ENCODE measurements at places on chromosomes 3 and 15.

DNA sequence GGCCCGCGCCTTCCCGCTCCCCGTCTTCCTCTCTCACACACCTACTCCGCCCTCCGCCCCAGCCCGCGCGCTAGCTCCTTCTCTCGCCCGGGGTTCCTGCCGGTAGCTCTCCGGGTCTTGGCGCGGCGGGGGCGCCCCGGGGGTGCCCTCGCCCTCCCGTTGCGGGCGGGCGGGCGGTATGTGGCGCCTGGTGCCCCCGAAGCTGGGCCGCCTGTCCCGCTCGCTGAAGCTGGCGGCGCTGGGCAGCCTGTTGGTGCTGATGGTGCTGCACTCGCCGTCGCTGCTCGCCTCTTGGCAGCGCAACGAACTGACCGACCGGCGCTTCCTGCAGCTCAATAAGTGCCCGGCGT lies 507 bp downstream of the DIPK2A start:
- DNase-seq = no peak

DNA sequence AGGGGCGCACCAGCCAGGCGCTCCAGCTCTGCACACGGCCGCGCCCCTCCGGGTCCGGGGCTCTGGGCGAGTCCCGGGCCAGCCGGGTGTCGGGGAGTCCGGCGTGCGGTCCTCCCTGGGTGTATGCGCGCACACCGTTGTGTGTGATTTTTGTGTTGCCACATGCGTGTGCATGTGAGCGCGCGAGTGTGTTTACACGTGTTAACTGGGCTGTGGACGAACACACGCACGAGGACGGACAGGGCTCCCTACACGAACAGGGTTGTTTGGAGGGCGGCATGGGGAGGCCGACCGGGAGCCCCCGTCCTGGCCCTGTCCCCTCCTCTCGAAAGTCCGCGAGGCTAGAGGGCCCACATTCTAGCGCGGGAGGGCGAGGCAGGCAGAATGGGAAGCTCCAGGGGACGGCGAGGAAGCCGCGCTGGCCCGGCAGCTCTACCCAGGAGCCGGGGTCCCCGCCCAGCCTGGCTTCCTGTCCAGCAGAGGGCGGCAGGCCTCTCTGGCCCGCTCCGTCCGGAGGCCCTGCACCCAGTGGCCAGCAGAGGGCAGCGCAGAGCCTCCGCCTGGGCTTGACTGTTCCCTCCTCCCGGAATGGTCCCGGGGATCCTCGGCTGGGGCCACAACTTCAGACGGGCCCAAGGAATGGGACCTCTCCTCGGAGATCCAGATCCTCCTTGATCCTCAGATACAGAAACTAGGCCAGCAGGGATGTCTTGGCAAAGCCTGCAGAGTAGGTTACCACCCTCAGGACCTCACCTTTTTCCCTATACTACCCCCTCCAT lies 611 bp upstream of the LINGO1 start:
- DNase-seq = peak; percentile 72

- no peak for DNase-seq
Observed at GRCh38 chr3:182583545-182583944, 209.8 kb upstream of the ATP11B start.

DNA sequence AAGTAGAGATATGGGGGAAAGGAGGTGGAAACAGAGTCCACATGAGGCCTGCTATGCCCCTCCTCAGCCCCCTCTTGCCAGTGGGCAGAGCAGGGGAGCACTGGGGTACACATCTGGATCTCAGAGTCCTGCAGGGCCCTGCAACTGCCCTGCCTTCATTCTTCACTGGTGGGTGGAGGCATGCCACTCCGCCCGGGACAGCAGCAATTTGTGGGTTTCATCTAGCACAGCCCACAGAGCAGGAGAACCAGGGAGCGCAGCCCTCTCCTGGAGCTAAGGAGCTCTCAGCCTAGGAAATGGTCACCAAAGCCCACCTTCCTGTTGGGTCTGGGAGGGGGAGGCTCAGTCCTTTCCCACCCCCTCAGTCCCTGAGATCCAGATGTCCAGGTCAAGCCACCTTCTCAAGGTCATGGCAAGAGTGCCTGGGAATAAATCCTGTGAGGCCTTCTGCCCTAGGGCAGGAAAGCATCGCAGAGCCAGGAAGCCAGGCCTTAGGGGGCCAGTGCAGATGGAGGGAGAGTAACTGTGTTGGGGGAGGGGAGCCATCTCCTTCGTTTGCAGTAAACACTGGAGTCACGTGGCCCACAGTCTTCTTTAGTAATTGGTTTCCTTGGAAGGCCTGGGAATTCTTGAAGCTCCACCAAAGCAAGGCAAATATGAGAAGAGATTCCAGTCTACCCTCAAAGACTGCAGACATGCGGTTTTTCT lies 31.0 kb downstream of the ANP32A start:
- DNase-seq = no peak
